ENCODE measurements at places on chromosomes 4 and X.

DNA sequence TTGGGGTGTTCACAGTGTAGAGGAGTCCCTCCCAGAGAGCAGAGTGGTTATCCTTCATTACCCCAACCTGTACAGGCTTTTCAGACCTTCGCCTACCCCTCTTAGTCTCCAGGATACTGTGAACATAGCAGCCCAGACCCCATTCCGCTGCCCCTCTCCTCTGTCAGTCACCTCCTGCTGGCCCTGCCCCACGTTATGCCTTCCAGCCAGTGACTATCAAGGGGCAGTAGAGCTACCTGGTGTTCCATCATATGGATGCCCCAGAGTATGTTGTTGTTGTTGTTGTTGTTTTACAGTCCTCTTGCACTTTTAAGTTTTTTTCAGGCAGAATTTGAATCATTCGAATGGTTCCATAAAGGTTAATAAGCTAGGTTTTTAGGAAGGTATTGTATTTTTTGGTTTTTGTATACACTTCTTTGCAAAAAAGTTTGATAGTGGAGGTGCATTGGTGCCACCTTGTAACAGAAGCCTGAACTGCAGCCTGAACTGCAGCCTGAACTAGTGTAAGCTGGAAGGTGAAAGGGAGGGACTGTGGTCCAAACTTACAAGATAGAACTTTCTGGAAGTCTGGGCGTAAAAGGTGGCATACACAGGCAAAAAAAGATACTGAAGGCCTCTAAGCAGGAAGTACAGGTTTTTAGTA lies 101.4 kb upstream of the RAB40AL start:
- no peak for DNase-seq

- no peak for DNase-seq
These were observed 123.7 kb downstream of the CBR4 start for GRCh38 chr4:168886351-168886750.

- no peak for DNase-seq
These were observed 32.9 kb downstream of the TAF7L start for GRCh38 chrX:101258259-101258581.

DNA sequence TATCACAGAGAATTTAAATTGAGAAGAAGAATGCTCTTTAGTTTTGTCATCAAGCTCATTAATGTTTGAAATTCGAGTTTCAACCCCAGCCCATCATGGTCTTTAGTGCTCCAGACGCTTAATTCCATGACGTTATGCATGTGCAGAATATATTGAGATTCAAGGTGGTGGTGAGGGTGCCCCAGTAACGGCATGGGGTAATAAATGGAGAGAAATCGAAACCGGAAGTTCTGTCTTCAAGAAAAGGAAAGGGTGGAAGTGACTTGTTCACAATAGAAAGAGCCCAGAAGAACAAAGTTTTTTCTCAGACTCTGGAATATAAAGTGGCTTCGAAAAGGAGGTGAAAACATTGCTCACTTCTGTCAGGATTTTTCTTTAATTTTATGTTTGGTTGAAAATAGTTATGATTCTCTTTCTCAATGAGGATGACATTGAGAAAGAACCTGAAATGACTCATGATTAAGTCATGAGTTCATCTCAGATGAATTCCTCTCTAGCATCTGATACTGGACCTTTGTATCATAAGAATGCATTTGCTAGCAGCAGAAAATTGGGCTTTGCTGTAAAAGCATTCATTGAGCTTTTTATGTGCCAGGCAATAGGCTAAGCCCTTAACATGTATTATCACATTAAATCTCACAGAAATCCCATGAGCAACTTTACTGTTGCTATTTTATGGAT lies 779 bp upstream of the DDX60L start:
- no peak for DNase-seq

GRCh38 chrX:68834371-68835103 lies 5.7 kb downstream of the EFNB1 start:
- no peak for DNase-seq

GRCh38 chr4:162347842-162348213 lies 184.0 kb upstream of the FSTL5 start:
- DNase-seq: no peak

DNA sequence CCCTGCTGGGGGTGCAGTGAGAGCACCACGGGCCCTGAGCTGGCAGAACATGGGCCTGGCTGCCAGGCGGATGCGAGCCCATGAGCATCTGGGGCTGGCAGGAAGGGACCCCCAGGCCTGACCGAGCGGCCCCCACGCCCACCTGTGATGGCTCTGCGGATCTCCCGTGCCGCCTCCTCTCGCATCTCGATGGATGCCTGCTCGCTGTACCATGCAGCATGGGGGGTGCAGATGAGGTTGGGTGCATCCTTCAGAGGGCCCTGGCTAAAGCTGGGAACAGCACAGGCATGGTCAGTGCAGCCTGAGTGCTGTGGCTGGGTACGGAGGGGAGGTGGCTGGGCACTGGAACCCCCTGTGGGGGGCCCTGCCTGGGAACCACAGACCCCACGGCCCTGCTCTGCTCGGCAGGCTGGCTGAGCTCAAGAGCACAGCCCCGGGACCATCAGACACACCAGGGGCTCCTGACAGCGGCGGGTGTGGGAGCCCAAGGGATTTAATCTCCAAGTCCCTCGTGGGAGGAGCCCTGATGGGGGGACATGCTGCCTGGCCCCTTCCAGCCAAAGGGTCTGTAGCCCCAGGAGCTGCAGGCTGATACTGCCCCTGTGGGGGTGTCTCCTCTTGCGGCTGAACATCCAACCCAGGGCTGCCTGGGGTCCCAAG lies 35.5 kb downstream of the CTBP1 start:
- no peak for DNase-seq

DNA sequence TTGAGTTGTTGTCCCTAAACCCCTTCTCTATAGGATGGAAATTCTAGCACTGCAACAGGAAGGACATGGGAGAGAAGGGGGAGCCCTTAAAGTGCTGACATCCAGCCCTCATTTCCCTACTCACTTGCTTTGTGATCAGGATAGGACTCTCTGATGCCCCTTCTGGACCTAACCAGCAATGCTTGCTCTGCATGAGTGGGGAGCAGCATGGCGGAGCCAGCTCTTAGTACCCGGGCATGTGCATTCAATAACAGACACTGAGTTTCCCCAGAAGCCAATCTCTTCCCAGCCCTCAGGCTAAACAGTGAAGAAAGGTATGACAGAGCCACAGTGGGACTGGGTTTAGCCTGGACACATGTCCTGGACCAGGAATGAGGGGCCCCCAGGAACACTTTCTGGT lies 14.0 kb downstream of the SOD3 start:
- DNase-seq: no peak

GRCh38 chr4:147362938-147363337 lies 118.0 kb upstream of the EDNRA start:
- no peak for DNase-seq

- DNase-seq: no peak
These were observed 160.0 kb upstream of the NHS start for GRCh38 chrX:17214962-17215361.

DNA sequence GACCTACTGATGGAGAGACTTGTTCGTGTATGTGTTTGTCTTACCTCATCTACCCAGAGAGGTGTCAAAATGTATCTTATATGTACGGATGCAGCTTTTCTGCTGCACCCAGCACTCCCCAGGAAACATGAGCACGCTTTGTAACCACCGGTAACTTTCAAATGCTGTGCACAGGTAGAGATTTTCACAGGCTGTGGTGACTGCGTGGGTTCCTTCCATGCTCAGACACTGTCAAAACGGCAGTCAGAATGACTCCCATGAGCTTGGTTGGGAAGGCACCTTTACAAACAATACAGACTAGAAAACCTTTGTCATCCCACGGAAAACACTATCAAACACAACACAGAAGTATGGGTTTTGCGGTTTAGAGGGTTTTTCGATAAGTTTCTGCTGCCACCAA lies 28.2 kb downstream of the F11 start:
- no peak for DNase-seq

GRCh38 chrX:112664924-112665323 lies 14.8 kb downstream of the LHFPL1 start:
- no peak for DNase-seq

DNA sequence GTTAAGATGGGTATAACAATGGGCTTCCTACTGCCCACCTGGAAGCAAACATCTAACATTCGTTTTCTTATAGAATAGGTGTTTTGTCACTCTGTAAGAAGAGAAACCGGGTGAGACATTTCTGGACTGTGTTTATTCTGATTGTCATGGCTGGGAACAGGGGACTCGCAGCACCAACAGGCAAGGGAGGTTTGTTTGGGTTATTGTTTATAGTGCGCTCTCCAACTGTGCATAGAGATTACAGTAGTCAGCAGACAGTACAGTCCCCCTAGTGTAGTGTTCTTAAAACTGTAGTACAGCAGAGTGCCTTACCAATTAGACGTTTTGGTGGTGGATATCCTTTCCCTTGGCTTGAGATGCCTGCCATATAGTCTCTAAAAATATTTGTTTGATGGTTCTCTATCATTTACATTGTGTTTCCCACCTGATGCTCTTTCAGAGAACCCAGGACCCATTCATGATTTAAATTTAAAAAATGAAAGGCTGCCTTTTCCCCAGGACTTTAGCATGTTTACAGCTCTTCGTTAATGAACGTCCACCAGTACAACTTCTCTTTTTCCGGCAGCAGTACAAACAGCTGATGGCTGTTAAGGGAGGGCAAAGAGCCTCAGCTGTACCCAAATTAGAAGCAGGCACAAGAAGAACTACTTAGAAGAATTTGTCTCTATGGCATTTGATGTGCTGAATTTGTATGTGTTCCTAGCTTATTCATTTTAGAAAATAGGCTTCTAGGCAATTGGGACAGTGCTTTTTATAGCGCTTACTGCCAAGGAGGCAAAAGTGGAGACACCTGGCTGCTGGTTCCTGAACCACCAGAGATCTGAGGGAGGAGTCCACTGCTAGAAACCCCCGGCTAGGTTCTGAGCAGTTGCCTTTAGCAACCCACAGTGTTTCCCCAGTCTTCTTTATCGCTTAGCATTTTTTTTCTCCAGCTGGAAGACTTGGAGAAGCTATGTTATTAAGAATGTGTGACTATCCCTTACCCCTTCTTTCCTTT lies 1.0 kb upstream of the RNF150 start:
- DNase-seq: no peak

DNA sequence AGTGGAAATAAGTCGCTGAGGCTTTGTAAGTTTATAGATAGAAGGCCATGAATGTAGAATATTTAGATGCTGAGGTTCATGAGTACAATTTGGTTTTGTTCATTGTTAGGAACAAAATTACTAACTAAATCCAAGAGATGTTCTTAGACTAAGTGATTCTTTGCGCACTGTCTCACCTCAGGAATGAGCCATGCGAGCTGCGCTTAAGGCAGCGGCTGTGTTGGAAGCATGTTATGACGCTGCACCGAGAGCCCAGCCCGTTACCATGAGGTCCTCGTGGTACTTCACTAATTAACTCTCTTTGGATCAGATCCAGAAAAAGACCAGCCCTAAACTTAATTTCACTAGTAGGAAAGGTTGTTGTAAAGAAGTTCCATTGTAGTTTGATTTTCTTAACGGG lies 166.2 kb downstream of the RAPGEF2 start:
- DNase-seq: no peak

DNA sequence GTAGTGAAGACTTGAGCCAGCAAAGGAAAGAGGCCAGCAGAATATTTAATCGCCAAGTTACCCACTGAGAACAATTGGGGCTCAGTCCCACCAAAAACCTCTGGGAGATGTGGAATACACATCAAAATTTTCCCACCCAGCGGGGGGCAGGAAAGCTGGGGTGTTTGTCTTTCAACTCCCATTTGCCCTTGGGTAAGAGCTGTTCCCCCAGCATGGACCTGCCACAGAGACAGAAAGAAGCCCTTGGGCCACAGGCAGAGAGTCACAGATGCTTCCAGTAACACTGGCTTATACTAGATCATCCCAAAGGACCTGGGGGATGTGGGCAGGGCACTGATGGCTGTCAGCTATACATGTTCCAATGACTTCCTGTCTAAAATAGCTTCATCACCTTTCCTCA lies 18.9 kb upstream of the FBXW7 start:
- no peak for DNase-seq

DNA sequence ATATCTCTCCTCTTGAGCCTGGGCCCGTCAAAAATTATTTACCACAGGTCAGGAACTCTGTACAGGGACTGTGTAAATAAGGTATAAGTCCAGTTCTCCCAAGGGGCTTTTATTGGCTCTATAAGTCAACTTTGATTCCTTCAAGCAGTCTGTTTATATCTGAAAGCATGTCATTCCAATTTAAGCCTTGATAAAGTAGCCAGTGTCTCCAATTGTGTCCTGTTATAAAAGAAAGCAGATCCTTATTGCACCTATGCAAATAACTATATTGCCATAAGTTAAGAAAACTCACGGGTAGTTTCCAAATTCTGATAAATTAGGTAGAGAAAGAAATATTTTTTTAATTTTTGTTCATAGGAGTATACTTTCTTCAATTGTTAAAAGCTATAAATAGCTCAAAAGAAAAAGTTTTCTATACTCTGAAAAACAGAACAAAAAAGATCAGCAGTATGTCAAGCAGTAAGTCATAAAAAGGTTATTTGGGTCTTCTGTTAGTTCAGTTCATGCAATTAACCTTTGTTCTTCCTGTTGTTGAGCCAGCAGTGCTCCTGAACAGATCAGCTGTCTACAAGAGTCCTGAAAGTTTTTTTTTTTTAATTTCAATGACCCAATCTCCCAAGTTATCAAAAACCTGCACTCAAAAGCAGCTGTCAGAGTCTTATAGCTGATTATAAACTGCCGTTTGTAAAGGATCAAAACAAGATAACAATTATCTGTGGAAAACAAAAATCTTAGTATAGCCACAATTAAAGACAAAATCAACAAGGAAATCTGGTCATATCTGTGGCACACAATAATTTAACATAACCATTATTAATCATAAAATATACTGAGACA lies 178.4 kb upstream of the GALNT7 start:
- DNase-seq: no peak

GRCh38 chr4:114103908-114104307 lies 124.5 kb upstream of the ARSJ start:
- DNase-seq: no peak

- DNase-seq: no peak
These were observed 143.6 kb downstream of the GRID2 start for GRCh38 chr4:92447255-92447905.

GRCh38 chr4:174575436-174575835 lies 53.1 kb upstream of the HPGD start:
- DNase-seq: no peak

DNA sequence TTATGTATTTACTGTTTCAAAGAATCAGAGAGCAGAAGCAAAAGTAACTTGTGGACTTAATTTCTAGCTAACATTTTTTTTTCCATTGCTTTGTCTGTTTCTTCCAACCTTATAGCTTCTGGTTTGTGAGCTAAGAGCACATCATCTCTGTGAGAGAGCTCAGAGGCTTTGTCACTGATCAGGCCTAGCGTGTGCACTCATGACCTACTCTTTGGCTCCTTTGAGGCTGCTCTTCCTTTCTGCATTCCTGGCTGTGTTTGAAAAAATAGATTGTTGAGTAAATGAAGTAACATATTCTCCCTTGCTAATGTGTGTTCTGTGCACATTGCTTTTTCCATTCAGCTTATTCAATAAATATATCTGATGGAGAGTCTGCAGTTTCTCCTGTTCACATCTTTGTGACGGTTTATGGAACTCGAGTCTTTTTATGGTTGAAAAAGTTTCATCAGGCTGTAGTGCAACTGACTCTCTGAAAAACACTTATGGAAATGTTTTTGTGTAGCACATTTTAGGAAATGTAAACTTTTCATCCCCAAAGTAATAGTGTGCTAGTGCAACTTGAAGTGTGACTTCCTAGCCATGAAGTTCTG lies 133.0 kb downstream of the RAPGEF2 start:
- DNase-seq: no peak

Measured in left renal cortex interstitium (tissue), 4 donors.